ENCODE measurements at places on chromosomes 1 and 21.

GRCh38 chr1:48242141-48242736 lies 19.7 kb downstream of the SLC5A9 start:
- no peak for DNase-seq

DNA sequence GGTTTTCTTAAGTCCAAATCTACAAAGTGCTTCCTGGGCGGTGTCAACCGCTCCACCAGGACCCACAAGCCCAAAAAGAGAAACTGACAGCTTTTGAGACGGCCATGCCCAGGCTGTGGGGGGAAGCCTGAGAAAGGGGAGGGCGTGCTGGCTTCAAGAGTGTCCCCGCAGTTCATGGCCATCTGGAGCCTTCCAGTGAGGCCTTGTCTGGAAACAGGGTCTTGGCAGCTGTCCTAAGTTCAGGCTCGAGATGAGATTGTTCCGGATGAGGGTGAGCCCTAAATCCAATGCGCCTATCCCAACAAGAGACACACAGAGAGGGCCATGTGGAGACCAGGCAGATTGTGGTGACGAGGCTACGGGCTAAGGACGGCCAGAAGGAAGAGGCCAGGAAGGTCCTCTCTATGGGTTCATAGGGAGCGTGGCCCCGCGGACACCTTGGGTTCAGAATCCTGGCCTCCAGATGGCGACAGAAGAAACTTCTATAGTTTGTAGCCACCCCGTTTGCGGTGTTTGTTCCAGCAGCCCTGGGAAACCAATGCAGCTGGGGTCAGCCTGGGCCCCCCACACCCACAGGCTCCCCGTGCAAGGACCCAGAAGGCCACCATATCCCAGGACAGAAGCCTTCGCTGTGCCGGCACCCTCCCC lies 70.2 kb downstream of the ARHGEF16 start:
- no peak for DNase-seq

DNA sequence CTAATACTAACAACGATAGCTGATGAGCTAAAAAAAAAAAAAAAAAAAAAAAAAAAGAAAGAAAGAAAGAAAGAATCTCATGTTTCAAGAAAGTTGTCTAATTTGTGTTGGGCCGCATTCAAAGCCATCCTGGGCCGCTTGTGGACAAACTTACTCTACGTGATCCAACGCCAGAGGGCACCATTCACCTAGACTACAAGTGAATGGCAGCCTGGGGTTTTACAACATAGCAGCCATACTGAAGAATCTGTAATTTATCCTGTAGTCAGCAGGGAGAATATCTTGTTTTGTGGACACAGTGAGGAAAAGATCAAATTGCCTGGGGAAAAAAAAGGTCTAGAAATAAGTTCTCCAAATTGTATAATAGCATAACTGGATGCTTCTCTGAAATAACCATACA lies 47.0 kb downstream of the CYP2J2 start:
- DNase-seq = peak; percentile 85

- DNase-seq = no peak
Measured at GRCh38 chr21:14477133-14477532, 69.0 kb downstream of the SAMSN1 start.

- no peak for DNase-seq
Measured at GRCh38 chr1:230681599-230681998, 32.3 kb downstream of the AGT start.

GRCh38 chr1:185555743-185556142 lies 178.4 kb upstream of the HMCN1 start:
- DNase-seq = no peak

GRCh38 chr1:87993051-87993450 lies 664.4 kb downstream of the LMO4 start:
- DNase-seq = no peak

GRCh38 chr1:63836830-63837229 lies 63.0 kb downstream of the ROR1 start:
- peak; percentile 81 for DNase-seq

- no peak for DNase-seq
Measured at GRCh38 chr1:91799863-91800262, 86.1 kb downstream of the TGFBR3 start.

DNA sequence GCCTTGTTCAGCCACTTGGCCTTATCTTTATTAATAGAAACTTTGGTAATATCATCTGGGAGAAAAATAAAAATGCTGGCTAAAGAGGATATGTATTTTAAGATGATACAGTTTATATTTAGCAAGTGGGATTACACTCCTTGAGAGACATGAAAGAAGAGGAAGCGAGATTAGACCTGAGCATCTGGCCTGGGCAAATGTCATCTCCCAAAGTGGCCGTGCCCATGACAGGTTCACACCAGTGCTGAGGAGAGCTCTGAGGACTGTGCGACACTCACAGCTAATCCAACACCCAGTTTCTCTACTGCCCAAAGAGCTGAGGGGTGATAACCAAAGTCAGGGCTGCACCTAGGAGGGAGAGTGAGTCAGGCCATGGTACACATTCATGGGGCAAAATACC lies 121.7 kb upstream of the DUSP10 start:
- no peak for DNase-seq

GRCh38 chr1:7050751-7051665 lies 265.8 kb downstream of the CAMTA1 start:
- no peak for DNase-seq

DNA sequence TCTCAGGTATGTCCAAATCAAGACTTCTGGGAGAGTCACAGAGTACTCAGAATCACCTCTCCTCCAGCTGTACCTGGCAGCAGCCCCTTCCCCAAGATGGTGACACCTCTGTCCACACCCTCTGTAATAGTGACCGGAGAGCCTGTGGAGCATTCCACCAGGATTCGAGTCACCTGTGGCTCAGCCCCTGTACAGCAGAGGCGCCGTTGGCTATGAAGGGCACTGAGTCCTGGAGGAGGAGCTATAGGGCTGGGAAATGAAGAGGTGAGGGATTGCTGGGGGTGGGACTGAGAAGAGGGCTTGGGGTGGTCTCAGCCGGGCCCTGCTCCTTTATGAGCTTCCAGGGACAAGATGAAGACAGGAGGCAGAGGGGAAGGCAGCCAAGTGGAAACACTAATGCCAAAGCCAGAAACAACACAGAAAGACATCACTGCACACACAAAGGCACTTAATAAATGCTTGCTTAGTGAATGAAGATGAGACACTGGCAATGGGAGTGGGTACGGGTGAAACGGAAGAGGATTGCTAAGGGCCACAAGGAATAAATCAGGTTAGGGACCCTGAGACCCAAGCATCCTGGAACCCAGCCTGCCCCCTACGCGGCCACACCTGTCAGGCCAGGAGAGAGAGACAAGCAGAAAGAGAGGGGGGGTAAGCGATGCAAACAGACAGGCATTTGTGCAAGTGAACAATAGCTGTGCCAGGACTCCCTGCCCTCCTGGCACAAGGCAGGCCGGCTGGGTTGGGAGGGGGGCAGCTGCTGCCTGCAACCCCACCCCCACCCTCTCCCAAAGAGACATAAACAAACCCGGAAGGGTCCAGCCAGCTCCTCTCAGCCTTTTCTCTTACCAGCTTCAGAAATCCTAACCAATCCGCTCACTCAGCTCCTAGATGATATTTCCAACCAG lies 3.9 kb downstream of the ARHGEF2 start:
- no peak for DNase-seq

GRCh38 chr1:9826616-9827015 lies 2.9 kb upstream of the CLSTN1 start:
- no peak for DNase-seq

DNA sequence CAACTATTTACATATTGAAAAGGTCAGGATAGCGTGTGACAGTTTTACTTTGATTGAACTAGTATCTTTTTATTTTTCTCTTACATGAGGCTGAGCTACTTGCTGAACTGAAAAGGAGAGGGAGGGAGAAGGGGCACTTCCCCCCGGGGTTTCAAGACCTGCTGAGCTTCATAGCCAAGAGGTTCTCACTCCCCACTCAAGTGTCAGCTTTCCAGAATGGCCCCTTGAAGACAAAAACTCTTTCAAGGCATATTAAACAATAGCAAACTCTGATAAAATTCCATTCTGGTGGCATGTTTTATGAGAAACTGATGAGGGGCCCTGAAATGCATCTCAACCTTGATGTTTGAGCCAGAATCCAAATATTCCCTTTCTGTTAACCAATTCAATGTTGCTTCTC lies 143.0 kb downstream of the KAZN start:
- DNase-seq = no peak

GRCh38 chr1:51058858-51059257 lies 43.2 kb upstream of the C1orf185 start:
- DNase-seq = peak; percentile 44

GRCh38 chr1:89087241-89087640 lies 22.2 kb upstream of the GBP1 start:
- no peak for DNase-seq

DNA sequence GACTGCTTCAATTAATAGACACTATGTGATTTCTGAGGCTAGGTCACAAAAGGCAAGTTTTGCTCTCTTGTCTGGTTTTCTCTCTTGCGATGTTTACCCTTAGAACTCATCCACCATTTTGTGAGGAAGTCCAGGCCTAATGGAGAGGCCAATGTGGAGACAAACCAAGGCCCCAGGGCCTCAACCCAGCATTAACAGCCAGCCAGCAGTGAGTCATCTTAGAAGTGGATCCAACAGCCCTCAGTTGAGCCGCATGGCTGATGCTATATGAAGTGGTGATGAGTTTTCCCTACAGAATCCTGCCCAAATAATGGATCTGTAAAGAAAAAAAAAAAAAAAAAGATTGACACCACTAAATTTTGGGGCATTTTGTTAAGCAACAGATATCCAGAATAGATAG lies 95.1 kb downstream of the DNTTIP2 start:
- DNase-seq = no peak

DNA sequence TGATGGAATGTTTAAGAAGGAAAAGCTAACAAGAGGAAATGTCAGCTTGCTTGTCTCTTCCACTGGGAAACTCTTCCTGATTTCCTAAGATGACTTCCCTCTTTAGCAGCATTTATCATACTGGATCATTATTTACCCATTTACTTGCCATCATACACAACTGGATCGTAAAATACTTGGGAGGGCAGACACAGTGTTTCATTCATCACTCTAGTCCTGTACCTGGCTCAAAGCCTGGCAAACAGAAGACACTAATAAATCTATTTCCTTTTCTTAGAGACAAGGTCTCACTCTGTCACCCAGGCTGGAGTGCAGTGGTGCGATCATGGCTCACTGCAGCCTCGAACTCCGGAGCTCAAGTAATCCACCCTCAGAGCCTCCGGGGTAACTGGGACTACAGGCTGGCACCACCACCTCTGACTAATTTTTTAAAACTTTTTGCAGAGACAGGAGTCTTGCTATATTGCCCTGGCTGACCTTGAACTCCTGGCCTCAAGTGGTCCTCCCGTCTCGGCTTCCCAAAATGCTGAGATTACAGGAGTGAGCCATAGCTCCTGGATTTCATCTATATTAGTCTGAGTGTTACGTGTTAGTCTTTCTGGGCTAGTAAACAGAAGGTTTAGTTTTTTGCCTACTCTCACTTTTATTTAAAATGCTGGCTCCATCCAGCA lies 574.6 kb downstream of the SMYD3 start:
- DNase-seq = no peak

DNA sequence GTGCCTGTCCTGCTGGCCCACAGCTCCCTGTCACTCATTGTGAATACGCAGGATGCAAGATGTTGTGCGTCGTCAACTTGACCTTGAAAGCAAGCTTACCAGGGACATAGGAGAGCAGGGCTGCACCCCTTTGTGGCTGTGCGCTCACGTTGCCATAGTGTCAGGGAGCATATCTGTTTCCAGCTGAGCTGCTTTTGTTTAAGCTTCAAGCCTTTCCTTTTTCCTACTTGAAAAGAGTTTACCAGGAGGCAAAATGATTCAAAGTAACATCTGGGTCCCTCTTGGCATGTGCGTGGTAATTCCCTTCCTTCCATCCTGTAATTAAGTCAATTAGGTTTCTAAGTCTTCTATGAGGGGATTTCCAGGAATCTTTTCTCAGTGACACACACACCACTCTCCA lies 537.1 kb downstream of the AJAP1 start:
- peak; percentile 44 for DNase-seq

- DNase-seq = no peak
Measured at GRCh38 chr1:201370500-201370899, 7.0 kb downstream of the TNNT2 start.

DNA sequence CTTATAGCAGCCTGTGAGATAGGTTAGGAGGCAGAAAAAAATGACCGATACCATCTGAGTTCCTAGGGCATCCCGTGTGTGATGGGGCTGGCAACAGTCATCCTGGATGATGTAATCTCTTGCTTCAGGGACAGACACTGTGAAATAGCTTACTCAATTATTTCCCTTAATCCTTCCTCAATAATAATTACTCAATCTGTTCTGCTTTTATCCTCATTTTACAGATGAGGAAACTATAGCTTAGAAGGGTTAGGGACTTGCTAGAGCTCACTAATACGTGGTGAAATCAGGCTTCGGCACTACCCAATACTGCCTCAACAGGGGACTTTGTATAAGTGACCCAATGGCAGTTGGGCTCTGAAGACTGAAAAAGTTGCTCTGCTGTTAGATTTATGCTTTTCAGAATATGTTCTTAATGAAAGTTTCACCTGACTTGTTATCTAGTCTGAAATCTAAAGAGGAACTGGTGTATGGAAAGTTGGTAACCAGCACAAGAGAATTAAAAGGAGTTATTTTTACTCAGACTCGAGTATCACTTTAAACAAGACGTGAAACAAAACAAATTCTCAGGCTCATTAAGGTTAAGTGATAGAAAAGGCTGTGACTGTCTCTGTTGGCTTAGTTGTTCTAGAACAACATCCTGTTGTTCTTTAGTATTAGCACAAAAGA lies 14.4 kb downstream of the CD55 start:
- DNase-seq = no peak

DNA sequence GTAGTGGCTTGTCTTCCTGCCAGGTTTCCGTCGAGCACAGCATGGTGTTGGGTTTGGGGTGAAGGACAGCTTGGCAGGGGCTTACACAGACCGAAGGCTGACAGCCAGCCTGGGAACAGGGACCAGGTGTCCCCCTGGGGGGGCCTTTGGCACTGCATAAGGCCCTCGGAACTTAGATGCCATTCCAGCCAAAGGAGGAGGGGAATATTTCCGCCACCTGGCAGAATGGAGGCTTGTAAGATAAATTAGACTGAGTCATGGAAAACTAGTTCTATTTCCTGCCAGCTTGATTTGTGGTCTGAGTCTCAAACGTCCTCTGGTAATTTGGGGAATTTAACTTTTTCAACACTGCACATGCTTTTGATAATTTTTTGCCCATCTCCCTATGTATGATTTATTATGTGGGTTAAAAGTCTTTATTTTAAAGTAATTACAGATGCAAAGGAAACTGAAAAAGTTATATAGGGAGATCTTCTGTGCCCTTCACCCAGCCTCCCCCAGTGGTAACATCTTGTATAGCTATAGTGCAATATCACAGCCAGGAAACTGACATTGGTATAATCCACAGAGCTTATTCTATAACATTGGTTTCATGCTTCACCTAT lies 11.5 kb upstream of the TMEM51 start:
- DNase-seq = no peak

- no peak for DNase-seq
Measured at GRCh38 chr1:82728206-82728605, 927.5 kb downstream of the ADGRL2 start.

All from neural progenitor cell (in vitro differentiated cells).